ENCODE measurements at places on chromosomes 5 and 9.

- DNase-seq, result no peak
Observed at GRCh38 chr9:129358621-129359154, 180.6 kb upstream of the IER5L start.

DNA sequence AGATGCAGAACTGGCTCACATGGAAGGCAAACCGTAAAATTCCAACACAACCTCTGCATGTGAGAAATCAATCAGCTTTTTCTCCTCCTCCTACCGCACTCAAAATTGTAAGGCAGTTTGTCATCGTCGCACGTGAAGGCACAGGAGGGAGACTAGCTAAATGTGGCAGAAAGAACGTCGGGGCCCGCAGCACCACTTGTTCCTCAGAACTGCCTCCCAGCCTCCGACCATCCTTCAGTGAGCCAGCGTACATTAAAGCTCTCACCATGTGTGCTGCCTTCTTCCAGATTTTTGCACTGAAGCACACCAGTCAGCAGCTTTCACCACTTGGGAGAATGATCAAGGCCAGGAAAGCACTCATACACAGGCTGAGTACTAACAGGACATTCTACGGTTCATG lies 105.9 kb downstream of the RFX3 start:
- no peak for DNase-seq

DNA sequence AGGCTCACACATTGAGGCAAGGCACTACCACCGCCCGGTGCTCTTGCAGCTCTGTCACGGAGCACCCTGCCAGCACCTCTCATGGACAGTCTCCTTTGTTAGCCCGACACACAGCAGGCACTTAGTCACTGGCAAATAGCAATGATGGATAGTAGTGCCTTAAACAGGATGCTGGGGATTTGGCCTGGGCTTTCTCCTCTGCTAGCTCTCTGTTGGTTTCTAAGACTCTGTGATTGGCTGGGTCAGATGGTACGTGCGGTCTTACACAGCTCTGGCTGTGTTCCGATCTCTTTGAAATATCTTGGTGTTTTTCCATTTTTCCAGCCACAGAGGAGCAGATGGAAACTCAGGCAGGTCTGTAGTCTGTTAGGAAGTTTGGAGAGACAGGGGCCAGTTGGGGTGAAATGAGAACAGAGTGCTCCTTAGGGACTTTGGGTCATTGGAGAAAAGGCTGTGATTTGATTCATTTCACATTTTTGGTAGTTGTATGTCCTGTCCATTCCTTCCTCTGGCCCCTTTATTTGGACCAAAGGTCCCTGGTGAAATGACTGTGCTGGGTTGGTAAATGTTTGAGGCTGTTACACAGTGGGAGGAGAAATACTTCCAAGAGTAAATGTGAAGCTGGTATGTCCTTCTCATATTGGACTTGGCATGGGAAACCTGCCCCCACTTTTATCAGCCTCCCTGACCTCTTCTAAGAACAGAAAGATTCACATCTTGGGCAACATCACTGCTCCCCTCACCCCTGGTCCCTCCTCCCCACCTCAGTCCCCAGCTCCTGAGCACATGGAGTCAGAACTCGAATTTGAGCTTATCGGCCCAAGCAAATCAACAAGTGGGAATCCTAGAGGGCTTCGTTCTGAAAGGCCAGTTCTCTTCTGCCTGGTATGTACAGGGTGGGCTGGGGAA lies 3.4 kb downstream of the SMIM3 start:
- no peak for DNase-seq

DNA sequence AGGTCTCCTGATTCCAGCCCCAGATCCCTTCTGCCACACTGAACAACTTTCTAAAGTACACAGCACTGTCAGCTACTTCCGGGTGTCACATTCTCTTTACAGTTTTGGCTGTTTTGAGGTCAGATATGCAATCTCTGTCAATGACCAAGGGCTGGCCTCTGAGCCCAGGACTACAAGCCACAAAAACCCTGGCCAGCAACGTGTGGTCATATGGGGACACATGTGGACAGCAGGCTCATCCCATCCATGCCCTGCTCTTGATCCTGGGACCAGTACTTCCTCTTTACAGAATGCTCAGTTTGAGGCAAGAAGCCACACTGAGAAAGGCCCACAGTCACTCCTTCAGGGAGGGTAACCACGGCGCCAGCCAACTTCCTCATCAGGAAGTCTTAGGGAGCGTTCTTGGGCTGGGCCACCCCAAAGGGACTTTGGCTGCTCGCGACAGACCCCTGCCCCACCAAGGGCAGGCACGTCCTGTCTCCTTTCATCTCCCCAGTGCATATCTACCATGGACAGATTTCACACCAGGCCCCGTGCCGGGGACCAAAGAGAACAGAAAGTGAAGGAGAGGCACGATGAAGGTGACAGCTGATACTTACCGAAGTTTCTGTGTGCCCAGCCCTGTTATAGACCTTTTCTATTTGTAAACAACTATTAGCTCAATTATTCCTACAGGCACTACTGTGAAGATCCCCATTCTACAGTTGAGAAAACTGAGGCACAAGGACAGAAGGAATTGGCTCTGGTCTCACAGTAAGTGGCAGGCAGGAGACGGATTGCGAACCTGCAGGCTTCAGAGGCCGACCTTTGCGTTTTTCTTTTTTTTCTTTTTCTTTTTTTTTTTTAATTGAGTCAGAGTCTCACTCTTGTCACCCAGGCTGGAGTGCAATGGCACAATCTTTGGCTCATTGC lies 37.3 kb downstream of the STK10 start:
- peak; percentile 63 for DNase-seq

GRCh38 chr9:106752581-106752980 lies 110.4 kb upstream of the ZNF462 start:
- no peak for DNase-seq

- no peak for DNase-seq
Observed at GRCh38 chr5:92504346-92504745, 1076.7 kb downstream of the NR2F1-AS1 start.

- no peak for DNase-seq
Observed at GRCh38 chr5:35665096-35665495, 47.4 kb downstream of the SPEF2 start.
